ENCODE measurements at places on chromosomes 16 and 17.

- DNase-seq, result no peak
These were observed 160.1 kb upstream of the IRX3 start for GRCh38 chr16:54446639-54447038.

- DNase-seq, result no peak
These were observed 24.1 kb upstream of the RPL13 start for GRCh38 chr16:89536371-89536770.

DNA sequence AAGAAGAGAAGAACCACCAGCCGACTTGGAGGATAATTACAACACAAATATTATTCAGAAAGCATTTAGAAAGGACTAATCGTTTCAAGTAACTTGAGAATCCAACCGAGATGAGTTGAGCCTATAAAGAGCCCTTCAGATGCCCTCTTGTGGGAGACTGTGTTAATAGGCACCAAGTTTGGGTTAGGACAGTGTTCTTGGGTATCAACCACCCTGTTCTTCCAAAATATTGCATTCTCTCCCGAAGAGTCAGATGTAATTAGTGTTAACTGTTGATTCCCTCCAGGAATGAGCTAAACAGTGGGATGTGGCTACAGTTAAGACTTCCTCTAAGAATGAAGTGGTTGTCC is 87.8 kb upstream of the NOL11 start:
- DNase-seq, result no peak

- DNase-seq, result no peak
These were observed 48.8 kb upstream of the CDH3 start for GRCh38 chr16:68596266-68596665.

- DNase-seq, result no peak
These were observed 95.9 kb downstream of the ABCC1 start for GRCh38 chr16:16045296-16045695.

DNA sequence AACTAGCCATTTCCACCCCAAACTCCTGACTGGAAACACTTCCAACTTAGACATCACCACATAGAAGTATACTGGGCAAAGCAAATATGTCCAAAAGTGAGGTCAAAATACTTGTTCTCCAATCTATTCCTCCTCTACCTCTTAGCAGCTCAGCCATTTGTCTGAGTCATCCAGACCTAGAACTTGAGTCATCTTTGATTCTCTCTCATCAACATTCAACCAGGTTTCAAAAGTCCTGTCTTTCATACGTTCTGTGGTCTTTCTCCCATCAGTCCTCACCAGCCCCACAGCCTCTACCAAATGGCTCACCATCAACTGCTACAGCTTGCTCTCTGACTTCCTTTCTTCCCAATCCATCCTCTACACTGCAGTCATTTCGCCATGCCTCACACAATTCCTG is 6.8 kb downstream of the ANKFY1 start:
- no peak for DNase-seq

- no peak for DNase-seq
These were observed 236.1 kb downstream of the GRIN2A start for GRCh38 chr16:9946022-9946720.

GRCh38 chr17:5530265-5531084 is 44.1 kb downstream of the MIS12 start:
- no peak for DNase-seq

DNA sequence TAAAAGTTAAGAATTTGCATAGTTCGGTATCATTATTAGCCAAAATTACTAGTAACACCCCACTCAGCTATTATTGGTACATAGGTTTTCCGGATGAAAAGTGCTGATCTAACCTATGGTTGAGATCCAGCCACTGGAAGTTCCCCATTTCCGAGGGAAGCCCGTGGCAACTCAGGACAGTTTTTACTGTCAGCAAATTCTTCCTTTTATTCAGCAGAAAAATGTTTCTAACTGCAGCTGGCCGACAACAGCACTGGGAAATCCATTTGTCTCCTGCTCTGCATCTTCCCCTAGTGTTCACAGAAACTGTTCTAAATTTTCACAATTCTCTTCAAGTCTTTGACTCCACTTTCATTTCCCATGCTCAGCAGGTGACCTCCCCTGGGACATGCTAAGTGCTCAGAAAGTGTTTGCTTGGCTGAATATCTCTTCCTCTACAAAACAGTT is 15.5 kb upstream of the MMD start:
- DNase-seq, result no peak

GRCh38 chr17:80938556-80938955 is 53.1 kb upstream of the CHMP6 start:
- DNase-seq, result no peak

DNA sequence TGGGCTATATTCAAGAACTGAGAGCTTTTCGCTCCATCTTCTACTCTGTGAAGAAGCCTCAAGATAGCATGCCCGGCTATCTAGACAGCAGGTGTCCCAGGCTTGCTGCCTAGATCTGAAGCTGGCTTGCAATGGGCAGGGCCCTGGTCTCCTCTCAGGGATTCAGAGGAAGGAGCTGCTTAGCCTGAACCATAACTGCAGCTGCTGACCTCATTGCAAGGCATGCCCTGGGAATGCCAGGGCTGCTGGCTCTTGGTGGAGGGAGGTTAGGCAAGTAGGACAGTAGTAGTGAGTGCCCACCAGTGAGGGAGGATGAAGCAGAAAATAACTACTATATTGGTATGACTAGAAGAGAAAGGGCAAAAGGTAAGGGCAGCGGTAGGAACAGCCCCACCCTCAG is 21.3 kb upstream of the SLC35B1 start:
- DNase-seq, result no peak

GRCh38 chr16:22282254-22282892 is 14.8 kb upstream of the POLR3E start:
- DNase-seq, result no peak

DNA sequence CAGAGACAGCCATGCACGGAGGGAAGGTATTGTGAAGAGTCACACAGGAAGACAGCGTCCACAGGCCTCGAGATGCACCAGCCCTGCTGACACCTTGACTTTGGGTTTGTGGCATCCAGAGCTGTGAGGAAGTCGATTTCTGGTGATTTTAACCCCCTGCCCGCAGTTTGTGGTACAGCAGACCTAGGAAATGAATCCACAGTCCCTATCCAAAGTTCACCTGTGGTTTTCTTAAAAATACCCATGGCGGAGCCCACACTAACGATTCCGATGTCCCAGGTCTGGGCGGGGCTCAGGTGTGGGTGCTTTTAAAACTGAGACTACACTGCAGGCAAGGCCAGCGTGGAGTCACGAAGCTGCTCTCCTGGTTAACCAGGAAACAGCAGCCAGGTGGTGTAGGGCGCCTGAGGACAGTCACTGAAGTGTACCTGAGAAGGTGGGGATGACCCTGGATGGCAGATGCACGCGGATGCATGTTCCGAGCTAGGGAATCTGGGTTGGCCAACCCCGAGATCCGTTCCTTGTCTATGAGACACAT is 14.4 kb upstream of the MEAK7 start:
- no peak for DNase-seq

GRCh38 chr17:5031365-5032082 is 3.7 kb downstream of the SLC52A1 start:
- no peak for DNase-seq

DNA sequence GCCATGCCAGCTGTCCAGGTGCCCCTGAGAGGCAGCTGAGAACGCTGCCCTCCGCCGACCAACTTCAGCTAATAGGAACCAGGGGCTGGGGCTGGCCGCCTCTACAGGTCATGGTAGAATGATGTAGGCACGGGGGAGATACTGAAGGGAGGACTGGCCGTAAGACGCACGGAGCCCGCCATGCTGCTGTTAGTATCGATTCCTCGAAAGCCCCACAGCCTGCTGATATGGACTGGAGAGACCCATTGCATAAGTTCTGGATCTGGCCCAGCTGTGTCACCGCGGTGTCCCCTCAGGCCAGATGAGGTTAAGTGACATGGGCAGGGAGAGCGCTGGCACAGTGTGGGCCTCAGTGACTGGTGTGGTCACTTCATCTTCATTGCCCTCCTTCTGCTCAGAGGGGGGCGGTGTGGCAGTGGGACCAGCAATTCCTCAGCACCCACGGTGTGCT is 75.6 kb downstream of the AMFR start:
- DNase-seq, result no peak

DNA sequence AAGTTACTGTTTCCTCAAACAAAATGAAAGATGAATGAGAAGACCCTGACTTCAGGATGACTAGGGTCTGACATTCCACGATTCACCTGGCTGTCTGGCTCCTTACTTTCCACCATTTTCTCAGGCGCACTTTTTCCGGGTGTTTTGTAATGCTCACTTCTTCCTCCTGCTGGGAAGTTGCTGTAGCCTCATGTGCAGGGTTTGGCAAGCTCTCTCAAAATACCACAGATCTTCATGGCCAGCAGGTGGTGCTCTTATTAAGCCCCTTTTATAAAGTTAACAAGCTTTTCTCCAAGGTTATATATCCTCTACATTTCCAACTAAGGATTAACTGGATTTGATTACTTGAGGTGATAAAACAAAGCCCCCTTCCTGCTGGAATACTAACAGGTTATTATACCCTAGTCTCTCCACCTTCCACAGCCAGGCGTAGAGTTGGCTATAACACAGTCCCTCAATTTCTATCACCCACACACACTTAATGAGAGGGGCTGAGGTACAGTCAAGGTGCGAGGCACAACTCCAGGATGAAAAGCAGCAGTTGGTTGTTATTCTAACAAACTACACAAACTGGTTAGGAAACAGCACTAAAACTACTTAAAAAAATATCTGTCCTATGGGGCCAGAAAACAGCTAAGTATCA is 45.4 kb downstream of the STH start:
- DNase-seq, result no peak

DNA sequence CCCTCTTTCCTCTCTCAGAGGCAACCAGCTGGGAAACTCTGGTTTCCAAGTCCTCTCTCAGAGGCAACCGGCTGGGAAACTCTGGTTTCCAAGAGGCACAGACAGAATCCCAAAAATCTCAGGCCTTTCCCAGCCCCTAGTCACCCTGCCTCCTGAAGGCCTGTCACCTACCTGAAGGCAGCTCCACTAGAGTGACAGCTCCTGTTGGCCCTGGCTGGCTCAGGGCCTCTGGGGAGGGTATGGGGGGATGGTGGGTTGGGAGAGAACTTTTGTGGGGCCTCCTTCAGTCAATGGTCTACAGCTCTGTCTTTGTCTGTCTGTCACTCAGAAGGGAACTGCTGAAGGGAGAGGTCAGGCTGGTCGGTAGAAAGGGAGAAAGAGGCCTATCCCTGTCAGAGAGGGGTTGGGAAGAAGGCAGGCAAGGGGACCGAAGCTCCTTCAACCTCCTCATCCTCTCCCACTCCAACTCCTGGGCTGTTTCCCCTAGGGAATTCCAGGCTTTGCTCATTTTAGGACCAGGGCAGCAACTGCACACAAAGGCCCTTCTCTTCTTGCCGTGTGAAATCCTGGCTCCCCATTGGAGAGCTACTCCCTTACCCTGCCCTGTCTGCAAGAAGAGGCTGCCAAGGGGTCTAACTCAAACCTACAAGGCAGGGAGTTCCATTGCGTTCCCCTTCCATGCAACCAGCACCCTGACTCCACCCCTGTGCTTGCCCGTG is 23.6 kb downstream of the COPZ2 start:
- no peak for DNase-seq

- no peak for DNase-seq
These were observed 57.5 kb downstream of the RNF213 start for GRCh38 chr17:80318166-80318565.

- no peak for DNase-seq
These were observed 6.8 kb downstream of the THUMPD1 start for GRCh38 chr16:20734782-20735181.

DNA sequence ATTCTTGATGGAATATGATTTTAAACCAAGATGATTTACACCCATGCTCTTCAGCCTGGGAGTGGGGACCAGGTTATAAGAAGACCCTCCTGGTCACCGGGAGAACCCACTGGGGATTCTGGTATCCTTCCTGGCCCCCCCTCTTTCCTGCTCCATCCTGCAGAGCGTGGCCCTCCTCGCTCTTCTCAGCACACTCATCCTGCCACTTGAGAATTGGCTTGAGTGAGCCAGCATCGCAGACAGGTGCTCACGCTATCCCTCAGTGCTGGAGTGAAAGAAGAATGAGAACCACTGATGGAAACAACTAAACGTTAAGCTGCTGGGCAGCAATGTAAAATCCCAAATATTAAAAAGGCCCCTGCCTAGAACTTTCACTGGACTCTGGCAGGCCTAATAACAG is 98.0 kb downstream of the CYTH1 start:
- no peak for DNase-seq

GRCh38 chr17:72386619-72387237 is 265.9 kb downstream of the SOX9 start:
- no peak for DNase-seq

DNA sequence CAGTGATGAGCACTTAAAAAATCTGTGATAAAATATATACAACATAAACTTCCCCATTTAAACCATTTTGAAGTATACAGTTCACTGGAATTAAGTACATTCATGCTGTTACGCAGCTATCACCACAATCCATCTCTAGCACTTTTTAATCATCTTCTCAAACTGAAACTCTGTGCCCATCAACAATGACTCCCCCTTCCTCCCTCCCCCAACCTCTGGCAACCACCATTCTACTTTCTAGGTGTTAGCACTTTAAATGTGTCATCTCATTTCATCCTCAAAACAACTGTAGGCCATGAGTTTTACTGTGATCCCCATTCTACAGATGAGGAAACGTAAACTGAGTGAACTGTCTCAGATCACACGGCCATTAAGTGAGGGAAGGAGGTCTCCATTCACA is 13.8 kb upstream of the TMEM98 start:
- DNase-seq, result no peak

DNA sequence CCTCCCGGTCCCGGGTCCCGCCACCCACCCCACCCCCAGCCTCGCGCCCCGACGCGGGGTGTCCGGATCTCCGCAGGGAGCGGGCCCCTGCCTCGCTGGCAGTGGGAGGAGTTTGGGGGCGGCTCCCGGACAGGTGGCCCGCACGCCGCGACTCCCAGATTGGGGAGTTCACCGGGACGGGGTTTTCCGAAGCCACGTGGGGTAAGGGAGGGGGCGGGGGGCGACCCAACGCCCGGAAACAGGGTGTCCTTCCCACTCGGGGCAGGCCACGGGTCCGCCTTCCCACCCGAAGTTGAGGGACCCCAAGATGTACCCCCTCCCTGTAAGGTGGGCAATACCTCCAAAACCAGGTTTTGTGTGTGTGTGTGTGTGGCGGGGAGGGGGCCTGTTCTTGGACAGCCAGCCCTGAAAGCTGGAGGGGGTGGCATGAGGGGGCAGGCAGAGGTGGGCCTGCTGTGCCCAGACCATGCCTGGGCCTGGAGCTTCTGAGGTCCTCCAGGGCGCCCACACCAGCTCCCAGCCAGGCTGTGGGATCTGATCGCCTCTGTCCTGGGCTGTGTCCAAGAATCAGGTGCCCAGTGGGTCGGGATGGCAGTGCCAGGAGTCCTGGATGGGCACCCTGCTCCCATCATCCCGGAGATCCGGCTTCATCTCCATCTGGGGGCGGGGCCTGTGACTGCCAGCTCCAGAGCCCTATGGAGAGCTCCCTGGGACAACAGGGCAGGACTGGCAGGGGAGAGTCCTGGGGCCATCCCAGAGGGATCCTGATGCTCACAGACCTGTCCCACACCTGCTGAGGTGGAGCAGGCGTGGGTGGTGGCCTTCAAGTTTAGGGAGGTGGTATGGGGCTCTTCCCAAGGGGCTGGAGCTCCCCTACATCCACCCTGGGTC is 767 bp downstream of the SYNGR2 start:
- DNase-seq, result no peak
